Islet precursor cell (in vitro differentiated cells): ENCODE measurements at places on chromosomes 7 and 10.

DNA sequence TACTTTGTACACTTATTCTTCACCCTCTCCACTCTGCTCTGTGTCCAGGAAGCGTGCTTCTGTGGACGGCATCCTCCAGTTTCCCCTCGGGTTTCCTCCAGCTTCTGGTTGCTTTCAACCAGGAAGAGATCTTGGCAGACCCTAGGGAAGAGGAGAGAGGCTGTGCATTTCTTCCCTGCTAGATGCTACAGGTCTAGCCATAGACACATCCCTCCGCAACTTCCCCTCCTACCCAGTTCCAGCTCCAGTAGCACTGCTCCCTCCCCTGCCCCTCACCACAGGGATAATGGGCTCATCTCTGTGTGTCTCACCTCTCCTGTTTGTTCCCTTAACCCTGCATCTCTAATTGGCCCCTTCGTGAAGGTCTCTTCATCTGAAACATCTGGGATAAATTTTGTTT, 16.3 kb downstream of the TLL2 start:
- DNase-seq: no peak

DNA sequence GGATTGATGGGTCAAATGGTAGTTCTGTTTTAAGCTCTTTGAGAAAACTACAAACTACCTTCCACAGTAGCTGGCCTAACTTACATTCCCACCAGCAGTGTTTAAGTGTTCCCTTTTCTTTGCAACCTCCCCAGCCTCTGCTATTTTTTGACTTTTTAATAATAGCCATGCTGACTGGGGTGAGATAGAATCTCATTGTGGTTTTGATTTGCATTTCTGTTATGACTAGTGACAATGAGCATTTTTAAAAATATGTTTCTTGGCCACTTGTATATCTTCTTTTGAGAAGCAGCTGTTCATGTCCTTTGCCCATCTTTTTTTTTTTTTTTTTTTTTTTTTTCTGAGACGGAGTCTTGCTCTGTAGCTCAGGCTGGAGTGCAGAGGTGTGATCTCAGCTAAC, 155.2 kb upstream of the BMPER start:
- no peak for DNase-seq

- DNase-seq: no peak
These were observed 36.1 kb downstream of the AVL9 start for GRCh38 chr7:32531402-32531801.

GRCh38 chr7:142908290-142908689, 22.7 kb upstream of the TRPV6 start:
- DNase-seq: peak; percentile 22

DNA sequence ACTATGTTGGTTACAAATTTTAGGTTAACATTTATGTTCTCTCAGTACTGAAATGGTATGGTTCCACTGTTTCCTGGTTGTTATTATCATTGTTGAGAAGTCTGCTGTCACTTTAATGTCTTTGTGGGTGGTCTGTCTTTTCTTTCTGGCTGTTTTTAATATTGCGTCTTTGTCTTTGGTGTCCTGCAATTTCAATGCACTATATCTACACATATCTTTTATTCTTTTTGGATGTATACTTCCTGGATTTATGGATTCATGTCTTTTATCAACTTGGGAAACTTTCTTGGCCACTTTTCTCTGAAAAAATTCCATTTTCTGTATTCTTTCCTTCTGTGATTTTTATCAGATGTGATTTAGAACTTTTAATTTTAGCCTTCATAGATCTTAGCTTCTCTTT, 250.2 kb downstream of the BUB3 start:
- DNase-seq: no peak

DNA sequence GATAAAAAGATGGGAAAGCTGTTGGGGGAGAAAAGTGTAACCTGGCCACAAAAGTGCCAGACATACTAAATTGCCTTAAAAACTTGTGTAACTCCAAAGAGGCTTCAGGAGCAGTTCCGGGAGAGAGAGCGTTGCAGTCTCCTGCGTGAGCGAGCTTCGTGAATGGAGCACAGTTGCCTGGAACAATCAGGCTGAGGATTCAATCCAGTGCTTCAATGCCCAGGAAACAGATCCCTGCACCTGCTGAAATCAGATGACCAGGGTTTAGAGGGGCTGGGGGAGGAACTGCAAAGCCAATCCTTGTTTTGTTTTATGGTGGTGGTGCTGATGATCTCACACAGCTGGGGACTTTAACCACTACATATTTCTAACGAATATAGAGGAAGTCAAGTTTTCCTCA, 398.3 kb downstream of the DPP6 start:
- no peak for DNase-seq

GRCh38 chr10:88156341-88156740, 292.9 kb downstream of the PTEN start:
- DNase-seq: no peak

GRCh38 chr7:25707768-25708620, 444.0 kb upstream of the NFE2L3 start:
- no peak for DNase-seq

DNA sequence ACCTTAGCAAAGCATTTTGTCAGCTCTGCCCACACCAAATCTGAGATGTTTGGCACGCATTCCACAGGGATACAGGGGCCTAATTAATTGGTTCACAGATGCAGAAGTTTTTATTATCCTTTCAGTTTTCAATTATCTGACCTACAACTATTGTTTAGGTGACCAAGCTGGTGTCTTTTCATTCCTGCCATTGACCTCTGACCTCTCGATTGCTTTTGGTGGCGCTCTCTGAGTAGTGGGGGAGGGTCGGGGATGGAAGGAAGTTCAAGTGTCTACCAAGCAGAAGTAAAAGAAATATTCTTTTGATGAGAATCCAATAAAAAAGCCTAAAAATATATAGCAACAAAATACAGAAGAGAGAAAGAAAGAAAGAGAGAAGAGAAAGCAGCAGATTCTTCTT, 28.8 kb upstream of the KDM7A start:
- DNase-seq: no peak

DNA sequence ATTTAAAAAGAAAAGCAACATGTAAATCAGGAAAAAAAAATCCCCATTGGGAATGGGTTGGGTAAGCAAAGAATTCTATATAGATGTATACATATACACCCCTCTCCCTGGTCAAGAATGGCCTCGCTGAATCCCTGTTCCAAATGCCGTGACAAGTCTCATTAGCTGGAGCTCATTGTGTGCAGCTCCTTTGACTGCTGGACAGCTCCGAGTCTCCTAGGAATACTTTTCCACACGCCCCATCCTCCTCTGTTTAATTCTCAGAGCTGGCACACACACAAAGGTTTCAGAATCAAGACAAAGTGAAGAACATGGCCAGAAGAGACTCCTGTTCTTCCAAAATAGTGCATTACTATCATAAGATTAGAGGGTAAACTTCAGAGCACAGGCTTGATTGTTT, 130.9 kb upstream of the MKLN1 start:
- peak; percentile 65 for DNase-seq

GRCh38 chr7:132656846-132657776, 80.8 kb upstream of the PLXNA4 start:
- peak; percentile 23 for DNase-seq

- DNase-seq: no peak
These were observed 209.8 kb upstream of the MYO3A start for GRCh38 chr10:25724241-25724640.

- DNase-seq: no peak
These were observed 9.4 kb downstream of the TSPAN15 start for GRCh38 chr10:69460576-69461242.

- no peak for DNase-seq
These were observed 2.6 kb downstream of the NKX6-2 start for GRCh38 chr10:132783165-132783939.

GRCh38 chr10:77867124-77867719, 59.3 kb downstream of the DLG5 start:
- DNase-seq: peak; percentile 79

DNA sequence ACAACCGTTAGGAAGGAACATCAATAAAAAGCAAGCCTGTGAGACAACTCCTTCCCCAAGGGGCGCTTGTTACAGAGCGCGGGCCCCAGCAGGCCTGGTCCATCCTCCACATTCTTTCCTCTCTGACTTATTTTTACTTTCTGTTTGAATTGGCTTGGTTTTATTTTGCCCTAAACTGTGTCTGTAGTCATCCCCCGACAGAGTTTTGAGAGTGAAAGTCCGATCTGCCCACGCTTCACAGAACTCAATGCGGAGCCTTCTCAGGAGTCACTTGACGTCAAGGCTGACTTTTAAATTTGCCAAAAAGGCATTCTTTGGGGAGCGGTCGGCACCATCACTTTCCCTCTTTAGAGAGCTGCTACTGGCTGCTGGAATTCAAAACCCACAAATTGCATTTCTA, 150.1 kb upstream of the KLF6 start:
- DNase-seq: no peak

DNA sequence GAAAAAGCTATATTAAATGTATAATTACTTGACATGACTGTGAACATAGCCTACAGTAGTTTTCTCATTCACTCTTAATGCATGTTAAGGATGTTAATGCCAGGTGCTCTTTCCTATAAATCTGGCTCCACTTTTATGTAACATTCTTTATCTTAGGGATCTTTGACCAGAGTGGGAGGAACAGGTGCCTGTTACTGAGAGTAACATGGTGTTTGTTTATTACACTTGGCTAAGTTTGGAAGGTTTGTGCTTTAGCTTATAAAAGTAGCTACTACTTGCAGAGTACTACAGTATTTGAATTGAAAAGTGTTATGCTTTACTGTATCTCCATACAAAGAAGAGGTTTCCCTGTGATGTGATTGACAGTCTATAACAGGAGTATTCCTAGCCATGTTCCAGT, 183.4 kb downstream of the DYNC1I1 start:
- no peak for DNase-seq

DNA sequence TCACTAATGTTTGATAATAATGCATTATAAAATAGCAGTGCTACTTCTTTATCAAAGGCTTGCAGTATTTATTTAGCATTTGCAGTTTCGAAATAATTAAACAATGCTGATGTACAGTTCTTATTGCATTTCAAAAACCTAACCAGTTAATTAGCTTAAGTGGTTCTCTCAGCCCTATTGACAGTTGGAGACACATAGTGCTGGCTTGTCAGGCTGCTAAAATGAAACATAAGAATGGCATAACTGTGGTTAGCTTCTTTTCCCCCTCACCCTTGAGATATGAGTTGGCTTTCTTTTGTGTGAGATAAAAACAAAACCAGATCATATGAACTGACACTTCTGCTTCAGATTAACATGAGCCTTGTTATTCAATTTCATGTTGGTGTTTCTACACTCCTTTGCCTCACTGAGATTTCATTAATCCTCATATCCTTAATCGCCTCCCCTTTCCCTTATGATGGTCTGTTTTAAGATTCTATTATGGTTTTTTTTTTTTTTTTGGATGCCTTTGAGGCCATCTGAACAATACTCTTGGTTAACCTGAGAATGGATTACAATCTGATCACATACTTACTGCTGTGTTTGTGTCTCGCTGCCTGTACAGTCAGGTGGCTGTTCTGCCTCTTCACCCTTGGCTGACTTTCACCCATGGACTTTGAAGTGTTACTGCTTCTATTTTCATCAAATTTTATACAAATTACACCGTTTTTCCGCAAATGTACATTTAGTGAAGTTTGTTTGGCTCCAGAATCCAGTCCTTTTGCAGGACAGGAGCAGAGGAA, 108.0 kb downstream of the SDK1 start:
- DNase-seq: no peak

DNA sequence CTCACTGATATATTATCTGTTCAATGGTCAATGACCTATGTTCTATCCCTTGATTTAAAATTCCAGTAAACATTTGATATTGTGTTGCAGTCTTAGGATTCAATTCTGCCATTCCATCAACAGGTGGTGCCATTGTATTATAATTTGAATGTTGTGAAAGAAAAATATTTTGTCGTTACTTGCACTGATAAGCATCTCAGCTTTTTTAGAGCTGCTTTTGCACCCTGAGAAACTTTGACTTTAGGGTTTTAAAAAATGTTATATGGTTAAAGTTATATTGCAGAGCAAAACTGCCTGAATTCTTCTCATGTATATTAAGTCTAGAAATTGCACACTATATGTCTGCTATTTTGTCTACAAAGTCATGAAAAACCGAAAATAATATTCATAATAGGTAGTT, 18.8 kb upstream of the MINDY3 start:
- no peak for DNase-seq

GRCh38 chr10:26703096-26703495, 5.6 kb downstream of the PDSS1 start:
- no peak for DNase-seq

DNA sequence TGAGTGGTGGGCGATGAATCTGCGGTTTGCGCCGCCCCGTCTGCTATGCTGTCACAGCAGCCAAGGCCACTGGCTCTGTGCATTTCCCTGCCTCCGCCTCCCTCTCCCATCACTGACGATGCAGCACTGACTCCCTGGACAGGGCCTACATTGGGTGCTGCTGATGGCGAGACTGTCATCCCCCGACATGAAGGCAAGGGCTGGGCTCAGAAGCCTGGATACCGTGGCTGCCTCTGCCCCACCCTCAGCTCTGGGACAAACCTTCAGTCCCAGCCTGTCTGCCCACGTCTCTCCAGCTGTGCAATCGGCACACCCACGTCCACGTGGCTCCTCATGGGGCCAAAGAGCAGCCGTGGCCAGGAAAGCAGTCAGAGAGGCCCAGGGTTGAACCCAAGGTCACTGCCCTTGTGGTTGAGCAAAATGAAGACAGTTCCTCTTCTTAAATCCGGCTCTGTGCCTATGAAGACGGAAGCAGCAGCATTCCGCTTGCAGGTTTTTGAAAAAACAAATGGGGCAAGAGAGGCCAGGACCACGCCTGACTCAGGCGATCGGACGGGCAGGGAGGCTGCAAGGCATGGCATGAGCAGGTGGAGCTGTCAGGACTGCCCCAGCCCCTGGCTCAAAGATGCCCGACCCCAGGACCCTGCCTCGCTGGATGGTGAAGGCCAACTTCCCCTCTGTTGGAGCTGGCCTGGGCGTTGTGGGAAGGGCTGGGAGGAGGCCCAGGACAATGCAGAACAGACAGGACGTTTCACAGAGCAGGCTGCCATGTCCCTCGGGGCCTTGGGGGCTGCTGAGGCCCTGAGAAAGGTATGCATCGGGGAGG, 517.5 kb downstream of the DNAJB6 start:
- no peak for DNase-seq

DNA sequence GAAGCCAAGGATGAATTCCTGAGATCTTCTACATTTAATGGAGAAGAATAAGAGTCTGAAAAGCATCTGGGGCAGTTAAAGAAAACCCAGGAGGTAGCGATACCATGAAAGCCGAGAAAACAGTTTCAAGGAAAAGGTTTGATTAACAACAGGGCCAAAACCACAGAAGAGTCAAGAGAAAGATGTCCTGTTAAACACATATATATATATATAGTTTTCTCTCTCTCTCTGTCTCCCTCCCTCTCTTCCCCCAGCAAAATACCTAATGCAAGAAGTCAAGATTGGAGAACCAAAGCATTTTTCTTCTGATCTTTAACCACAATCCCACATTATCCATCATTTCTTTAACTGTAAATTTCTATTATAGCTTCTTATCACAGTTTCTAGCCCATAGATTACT, 261.4 kb downstream of the SNX13 start:
- DNase-seq: no peak

- peak; percentile 55 for DNase-seq
These were observed 10.8 kb upstream of the PPP1R3C start for GRCh38 chr10:91643700-91644099.

- no peak for DNase-seq
These were observed 360.0 kb upstream of the IGFBP3 start for GRCh38 chr7:46281071-46281470.

GRCh38 chr7:122027058-122027457, 117.0 kb downstream of the AASS start:
- no peak for DNase-seq
